Stimulated activated CD8-positive, alpha-beta memory T cell treated with anti-CD3 and anti-CD28 coated beads, Interleukin-7, amount 100 ng/mL, for 1 hour (primary cell): ENCODE measurements at places on chromosomes 16 and 17.

- no peak for DNase-seq
These were observed 18.7 kb upstream of the KPNA2 start for GRCh38 chr17:68016838-68017237.

DNA sequence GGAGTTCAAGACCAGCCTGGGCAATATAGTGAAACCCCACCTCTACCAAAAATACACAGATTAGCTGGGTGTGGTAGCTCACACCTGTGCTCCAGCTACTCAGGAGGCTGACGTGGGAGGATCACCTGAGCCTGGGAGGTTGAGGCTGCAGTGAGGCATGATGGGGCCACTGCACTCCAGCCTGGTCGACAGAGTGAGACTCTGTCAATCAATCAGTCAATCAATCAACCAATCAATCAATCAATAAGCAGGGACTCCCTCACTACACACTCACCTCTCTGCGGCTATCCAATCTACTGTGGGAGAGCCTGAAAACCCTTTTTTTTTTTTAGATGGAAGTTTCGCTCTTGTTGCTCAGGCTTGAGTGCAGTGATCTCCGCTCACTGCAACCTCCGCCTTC, 31.6 kb downstream of the CPSF4L start:
- DNase-seq = no peak

DNA sequence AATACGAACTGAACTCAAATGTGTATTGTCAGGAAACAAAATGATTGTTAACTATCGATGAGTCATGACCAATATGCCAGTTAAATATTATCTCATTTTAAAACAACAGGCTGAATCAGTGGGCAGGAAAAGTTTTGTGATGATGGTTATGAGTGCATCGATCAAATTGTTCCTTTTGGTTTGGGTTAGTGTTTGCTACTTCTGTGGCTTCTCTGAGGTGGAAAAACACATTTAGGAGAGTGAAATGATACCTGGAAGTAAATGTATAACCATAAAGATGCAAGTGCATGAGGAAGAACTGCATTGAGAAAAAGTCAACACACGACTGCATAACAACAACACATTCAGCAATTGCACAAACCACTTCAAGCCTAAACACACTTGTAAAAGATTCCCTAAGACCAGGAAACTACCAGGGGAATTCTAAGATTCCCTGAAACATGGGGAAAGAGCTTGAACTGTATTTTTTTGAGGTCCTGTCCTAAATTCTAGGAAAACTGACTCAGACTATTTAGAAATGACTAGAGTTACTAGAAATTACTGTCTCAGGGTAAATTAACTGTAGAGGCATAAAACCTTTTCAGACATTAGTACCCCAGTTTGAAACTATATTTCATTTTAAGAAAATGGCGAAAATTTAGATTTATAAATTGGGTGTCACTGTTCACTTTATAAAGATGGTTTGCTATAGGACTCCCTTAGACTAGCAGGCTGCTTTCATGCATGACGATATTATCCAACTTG, 44.8 kb downstream of the CDYL2 start:
- DNase-seq = no peak

- DNase-seq = no peak
These were observed 332.8 kb upstream of the ERCC4 start for GRCh38 chr16:13587181-13587580.

DNA sequence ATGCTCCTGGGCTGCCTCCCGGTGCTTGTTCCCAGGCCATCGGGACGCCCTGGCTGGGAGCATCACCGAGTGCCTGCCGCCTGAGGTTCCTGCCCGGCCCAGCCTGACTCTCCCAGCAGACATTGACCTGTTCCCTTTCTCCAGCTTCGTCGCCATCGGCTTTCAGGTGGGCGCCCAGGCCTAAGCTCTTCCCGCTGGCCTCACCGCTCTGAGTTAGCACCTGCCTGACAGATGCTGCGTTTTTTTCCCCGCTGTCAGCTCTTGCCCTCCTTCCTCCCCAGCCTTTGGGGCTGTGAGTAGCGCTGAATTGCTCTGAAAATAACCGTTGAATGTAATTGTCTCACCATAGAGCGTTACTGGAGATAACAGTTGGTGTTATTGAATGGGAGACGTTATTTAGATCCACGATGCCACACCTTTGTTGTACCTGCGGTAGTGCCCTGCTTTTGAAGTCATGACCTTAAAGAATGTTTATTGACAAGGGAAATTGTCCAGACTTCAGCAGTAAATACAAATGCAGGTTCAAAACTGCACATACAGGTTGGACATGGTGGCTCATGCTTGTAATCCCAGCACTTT, 21.3 kb upstream of the SMIM5 start:
- no peak for DNase-seq

GRCh38 chr16:67668495-67669157, 2.0 kb downstream of the C16orf86 start:
- DNase-seq = no peak

- no peak for DNase-seq
These were observed 25.0 kb downstream of the GABARAPL2 start for GRCh38 chr16:75590920-75591843.

DNA sequence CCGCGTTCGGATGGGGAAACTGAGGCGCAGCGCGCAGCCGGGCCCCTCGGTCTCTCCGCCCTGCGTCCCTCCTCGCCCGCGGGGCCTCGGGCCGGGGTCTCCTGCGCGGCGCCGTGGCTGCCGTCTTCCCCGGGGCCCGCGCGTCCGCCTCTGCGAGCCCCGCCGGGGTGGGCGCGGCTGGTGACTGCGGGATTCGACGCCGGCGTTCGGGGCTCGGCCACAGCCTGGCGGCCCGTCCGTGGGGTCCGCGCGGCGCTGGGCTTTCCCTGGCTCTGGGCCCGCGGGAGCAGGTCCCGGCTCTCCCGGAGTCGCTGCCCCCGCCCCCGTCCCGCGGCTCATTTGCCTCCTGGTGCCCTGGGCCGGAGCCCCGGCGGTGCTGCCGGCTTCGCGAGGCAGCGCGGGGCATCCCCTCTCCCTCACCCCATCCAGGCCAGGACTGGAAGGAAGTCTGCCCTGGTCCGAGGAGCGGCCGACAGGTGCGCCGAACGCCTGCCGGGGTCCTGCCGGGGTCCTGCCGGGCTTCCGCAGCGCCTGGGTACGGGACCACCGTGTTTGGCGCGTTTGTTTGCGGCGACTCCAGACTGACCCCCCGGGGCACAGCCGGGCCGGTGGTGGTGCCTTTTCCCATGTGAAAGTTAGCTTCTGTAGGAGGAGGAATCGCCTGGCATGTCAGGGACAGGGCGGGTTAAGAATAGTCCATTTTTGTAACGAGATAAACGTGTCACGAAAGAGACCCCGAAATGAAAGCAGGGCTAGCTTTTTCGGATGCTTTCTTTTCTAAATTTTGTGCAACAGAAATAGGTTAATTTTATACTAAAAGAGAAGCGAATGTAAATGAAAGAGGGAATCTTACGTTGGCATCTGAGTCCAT, 671 bp downstream of the CHMP6 start:
- no peak for DNase-seq

- no peak for DNase-seq
These were observed 22.5 kb downstream of the TIMM22 start for GRCh38 chr17:1019451-1019850.

DNA sequence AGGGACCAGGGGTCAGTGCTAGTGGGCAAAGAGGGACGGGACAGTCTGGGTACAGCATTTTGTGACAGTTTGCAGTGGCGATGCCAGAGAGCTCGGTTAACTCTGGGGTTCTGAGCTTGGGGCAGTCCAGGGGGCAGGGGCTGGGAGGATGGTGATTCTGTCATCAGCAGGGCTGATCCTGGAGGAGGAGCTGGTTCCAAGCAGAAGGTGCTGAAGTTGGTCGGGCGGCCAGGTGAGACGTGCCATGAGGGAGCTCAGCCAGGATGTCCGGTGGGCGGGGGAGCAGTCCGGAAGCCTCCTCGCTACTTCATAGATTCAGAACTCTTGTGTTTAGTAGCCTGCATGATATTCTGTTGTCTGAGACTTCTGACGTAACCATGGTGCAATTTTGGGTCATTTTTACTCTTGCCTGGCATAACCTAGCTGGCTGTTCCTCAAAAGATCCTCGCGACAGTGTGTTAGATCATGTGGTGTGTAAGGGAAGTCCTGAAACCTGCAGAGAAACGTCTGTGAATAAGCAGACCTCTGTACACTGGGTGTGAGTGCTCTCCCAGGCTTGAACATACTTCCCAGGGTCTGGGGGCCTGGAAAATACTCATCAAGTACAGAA, 122.0 kb downstream of the CLEC16A start:
- DNase-seq = no peak

DNA sequence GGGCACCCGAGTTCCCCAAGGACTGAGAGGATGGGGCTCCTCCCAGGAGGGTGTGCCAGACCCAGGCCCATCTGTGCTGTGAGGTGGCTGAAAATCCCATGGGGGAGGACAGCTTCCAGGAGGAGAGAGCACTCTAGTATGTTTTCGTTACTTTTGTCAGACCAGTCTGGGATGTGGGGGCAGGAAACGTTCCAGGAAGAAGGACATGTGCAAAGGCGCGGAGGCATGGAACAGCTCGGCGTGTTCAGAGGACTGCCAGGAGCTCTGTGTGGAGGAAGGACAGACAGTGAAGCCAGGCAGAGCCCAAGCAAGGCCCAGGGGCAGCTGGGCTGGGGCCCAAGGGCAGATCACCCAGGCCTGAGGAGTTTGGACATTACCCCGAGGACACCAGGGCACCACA, 7.0 kb downstream of the CA4 start:
- no peak for DNase-seq

DNA sequence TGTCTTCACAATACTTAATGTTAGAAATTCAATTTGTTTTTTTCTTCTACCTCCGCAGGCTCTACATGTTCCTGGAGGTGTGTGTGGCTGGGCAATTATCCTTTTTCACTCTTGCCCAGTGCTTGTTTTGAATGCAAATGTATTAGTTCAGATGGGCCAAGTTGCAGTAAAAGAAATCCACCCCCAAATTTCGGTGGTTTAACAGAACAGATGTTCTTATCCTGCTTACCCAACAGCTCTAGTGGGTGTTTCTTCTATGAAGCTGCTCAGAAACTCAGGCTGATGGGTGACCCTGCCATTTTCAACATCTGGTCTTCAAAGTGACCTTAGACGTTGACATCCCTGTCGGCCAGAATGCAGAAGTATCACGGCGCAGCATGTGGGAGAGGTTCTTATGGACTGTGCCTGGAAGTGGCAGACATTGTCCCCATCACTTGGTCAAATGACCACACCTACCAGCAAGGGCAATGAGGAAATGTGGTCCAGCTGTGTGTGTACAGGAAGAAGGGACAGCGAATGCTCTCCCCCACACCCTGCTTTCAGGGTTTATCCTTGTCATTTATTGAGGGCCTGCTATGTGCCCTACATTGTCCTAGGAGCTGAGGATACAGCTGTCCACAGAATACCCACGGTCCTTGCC, 157.3 kb downstream of the CDH13 start:
- DNase-seq = no peak

DNA sequence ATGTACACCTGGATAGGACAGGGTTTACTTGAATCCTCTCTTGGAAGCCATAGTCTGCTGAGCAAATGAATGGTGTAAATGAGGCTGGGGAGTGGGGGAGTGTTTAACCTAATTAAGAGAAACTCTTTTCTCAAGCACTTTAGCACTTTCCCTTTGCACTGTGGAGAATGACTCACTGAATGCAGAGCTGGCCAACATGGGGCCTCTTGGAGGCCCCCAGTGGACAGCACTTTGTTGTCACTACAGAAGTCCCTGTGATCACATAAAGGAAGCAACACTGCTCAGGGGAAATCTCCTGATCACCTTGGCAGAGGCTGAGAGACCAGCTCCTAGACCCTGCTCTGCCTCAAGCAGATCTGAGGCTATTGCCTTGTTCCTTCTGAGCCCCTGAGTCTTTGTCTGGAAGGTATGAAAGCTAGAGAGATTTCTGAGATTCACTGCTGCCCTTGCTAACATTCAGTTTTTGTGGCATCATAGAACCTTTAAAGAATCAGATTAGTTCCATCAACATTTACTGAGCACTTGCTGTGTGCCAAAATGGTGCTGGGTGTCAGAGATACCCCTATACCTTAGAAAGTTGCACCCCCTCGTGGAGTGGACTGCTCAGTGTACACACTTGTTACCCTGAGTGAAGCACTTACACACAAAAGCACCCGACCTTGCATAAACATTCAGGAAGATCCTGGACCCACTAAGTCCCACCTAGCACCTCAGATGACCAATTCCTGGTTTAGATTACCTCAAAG, 230.1 kb upstream of the CCL2 start:
- DNase-seq = no peak

- DNase-seq = no peak
These were observed 1.3 kb downstream of the USH1G start for GRCh38 chr17:74921769-74922168.

DNA sequence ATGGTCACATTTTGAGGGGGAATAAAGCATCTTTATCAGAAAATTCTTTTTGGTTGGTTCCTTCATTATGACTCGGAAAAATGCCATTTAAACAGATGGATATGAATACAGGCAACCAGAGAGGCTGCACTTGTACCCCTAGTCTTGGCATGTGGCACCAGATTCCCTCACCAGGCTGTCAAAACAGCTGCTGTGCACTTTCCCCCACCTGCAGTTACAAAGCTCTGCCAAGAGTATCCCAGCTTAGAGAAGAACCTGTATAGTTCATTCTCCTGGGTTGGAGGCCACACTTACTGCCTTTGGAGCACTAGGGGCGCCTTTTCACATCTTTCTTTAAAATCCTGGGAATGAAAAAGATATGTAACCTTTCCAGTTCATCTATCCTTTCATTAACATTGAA, 190.3 kb downstream of the KIF2B start:
- no peak for DNase-seq

GRCh38 chr16:63806794-63807506, 1314.9 kb downstream of the CDH11 start:
- no peak for DNase-seq

DNA sequence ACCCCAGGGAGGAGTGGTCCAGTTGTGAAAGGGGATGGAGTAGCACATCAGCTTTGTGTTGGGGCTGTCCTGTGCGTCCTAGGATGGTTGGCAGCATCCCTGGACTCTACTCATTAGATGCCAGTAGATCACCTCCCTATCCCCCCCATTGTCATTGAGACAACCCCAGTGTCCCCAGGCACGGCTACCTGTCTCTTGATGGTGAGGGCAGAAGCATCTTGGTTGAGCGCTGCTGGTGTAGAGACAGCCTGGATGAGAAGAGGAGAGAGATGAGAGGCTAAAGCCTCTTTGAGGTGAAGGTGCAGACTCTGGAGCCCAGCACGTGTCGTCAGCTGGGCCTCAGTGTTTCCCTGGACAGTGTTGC, 55.4 kb downstream of the TNFRSF13B start:
- DNase-seq = no peak

DNA sequence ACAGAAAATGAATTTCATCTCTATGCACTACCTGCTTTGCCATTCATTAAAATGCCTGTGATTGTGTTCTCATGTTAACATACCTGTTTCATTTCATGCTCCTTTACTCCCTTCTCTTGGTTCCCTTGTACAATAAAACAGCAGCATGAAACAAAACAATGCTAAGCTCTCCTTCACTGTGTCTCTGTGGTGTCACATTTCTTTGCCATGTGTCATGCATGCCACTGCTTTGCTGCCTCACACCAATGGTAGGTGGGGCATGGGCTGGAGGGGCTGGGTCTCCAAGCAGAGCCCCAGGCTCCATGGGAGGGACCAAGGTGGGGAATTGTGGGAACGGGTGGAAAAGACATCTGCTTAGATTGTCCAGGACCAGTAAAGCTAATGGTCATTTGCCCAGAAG, 83.6 kb downstream of the RGS9 start:
- no peak for DNase-seq
